ENCODE measurements at places on chromosomes 3 and 15.

DNA sequence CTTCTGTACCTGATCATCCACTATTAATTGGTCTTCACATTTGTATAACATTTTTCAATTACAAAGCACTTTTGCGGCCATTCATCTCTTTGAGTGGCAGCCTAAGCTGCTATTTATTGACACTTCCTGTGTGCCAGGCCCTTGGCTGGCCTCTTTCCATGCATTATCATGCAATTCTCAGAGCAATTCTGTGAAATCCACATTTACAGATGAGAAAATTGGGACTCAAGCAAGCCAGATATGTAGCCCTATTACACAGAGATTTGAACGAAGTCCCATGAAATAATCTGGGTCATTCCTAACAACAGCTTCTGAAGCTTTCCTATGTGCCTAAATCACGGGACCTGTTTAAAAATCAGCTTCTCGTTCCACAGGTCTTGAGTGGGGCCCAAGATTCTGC is 17.4 kb downstream of the SLC6A1 start:
- DNase-seq: no peak

DNA sequence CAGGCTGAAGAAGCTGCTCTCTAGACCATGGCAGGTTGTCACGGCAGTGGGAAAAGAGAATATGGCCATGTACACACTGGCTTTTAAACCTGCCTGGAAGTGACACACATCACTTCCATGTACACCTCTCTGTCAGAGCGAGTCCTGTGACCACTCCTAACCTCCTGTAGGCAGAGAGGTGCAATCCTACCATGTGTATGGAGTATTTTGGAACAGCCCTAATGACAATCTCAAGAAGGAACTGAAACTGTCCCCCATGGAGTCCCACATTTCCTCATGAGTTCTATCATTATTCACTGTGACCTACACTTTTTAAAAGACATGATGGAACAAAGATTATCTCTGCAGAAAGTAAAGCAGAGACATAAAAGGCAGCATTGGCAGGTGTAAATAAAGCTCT is 153.4 kb upstream of the PFN2 start:
- no peak for DNase-seq

- no peak for DNase-seq
Observed at GRCh38 chr3:140091143-140091542, 156.2 kb downstream of the CLSTN2 start.

GRCh38 chr3:136630915-136631314 is 121.3 kb downstream of the STAG1 start:
- no peak for DNase-seq

DNA sequence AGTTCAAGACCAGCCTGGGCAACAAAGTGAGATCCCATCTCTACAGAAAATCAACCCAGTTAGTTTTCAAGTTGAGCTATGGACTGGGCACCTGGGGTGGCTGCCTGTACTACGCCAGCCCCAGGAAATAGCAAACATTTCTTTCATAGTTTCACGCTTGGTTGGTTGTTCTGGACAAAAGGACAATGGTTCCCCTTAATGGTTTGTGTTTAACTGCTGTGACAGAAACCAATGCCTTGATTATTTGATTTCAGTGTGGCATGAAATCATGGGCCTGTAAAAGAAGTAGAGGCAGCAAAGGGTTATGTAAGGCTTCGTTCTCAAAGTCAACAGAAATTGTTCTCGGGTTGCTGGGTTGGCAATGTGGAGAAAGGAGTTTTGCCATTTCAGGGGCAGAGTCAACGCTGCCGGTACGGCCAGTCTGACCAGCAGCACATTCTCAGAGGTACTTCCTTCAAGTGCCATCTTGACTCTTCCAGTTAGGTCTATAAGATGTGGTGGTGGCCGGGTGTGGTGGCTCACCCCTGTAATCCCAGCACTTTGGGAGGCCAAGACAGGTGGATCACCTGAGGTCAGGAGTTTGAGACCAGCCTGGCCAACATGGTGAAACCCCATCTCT is 12.7 kb downstream of the LCMT2 start:
- no peak for DNase-seq

- no peak for DNase-seq
Observed at GRCh38 chr3:51243924-51244323, 141.2 kb upstream of the MANF start.

GRCh38 chr3:105137911-105138310 is 228.8 kb upstream of the ALCAM start:
- no peak for DNase-seq

DNA sequence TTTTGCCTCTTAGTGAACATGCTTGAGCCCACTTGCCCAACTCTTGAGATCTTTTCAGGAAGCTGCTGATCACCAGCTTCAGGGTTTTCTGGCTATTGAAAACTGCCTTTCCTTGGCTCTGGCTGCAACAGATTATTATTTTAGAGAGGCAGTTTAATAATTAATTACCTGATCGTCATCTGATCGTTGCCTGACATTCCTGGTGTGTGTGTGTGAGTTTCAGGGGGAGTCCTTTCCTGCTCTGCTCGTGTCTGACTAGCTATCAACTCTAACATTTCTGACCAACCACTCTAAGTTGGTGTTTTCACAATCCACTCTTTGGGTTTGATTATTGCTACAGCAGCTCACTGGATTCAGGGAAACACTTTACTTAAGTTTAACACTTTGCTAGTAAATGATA is 84.3 kb upstream of the SPATA16 start:
- DNase-seq: no peak

GRCh38 chr3:177470197-177470941 is 273.1 kb upstream of the TBL1XR1 start:
- DNase-seq: no peak

- no peak for DNase-seq
Observed at GRCh38 chr15:74982183-74982582, 13.2 kb upstream of the SCAMP5 start.

DNA sequence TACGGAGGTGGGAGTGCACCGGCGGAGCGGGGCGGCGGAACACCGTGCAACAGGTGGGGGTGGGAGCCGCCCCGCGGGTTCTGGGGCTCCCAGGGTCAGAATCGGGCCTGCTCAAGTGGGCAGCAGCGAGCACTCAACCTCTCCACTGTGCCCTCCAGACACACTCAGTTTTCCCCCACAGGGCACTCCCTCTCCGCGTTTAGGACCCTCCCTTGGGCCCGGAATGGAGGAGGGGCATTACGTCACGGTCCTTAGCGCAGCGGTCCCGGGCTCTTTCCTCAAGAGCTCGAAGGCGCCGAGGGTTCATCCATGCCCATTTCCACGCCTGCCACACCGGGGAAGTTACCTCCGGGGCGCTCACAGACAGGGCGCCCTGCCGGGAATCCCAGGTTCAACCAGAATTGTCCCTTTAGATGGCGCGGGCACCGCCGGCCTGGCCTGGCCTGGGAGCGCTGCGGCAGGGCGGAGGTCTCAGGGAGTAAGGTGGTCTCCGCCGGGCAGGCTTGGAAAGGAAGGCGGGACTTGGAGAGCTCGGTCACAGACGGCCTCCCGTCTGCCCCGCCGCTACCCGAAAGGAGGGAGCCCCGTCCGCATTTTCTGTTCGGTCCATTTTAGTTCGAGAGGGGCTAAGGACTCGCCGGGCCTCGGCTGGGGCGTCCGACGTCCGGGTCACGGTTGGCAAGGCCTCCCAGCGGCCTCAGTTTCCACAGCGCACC is 5.1 kb downstream of the RNU6-1 start:
- DNase-seq: no peak

GRCh38 chr3:196082619-196082971 is 705 bp upstream of the TFRC start:
- DNase-seq: no peak

DNA sequence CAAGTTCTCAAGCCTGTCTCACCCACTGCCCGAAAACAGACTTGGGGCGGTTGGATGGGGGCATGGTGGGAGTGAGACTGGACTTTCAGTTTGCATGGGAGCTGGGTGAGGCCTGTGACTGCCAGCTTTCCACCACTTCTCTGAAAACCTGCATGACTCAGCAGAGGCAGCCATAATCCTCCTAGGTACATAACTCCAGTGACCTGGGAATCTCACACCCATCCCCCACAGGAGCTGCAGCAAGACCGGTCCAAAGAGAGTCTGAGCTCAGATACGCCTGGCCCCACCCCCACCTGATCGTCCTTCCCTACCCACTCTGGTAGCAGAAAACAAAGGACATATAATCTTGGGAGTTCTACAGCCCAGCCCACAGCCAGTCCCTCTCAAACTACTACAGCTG is 107.2 kb downstream of the NSMCE3 start:
- DNase-seq: no peak

GRCh38 chr3:3443482-3443881 is 264.0 kb upstream of the CRBN start:
- no peak for DNase-seq

GRCh38 chr3:190014940-190015339 is 105.8 kb downstream of the P3H2 start:
- DNase-seq: no peak

DNA sequence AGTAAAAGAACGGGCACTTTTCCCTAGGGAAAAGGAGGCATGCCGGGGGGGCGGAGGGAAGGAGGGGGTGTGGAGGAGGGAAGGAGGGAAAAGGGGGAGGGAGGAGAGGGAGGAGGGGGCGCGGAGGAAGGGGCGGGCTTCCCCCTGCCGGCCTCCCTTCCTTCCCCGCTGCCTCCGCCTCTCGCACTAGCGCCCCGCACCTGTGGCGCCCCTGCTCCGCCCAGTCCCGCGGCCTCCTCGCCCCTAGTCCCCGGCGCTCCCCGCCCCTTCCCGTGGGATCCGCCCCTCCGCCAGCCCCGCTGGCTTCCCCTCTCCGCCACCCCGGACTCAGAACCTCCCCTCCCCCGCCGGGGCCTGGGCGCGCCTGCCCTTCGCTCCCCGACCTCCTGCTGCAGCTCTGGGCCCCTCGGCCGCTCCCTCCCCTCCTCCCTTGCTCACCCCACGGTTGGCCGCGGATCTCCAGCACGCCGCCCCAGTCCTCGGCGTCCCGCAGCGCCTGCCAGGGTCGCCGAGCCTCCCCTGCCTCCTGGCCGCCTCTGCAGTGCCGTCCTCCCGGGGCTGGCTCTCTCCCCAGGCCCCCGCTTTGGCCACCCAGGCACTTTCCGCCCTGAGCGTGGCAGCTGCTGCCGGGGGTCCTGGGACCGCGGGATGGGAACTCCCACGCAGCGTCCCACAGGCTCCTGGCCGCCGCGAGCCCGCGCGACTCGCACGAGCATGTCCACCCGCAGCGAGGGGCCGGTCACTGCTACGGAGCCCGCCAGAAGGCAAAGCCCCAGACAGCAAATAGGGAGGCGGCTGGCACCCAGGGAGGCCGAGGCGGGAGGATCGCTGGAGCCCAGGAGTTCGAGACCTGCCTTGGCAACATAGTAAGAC is 147.4 kb downstream of the TJP1 start:
- no peak for DNase-seq

DNA sequence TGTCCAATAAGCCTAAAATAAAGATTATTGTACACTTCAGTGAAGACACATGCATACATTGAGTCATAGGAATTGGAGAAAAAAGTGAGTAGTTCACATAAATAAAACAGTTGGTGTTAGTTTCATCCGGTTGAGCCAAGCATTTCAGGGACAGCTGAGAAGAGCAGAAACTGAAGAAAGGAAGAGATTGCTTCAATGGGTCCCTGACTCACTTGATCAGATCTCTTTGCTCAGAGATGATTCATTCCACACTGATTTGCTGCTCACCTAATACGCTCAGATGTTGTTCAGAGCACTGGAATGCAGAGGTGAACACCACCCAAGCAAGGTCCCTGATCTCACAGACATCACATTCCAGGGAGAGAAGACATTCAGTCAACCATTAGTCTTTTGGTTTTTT is 93.7 kb downstream of the RAD18 start:
- DNase-seq: no peak

- DNase-seq: no peak
Observed at GRCh38 chr3:22366781-22367180, 615.8 kb upstream of the ZNF385D start.

GRCh38 chr15:77821188-77821958 is 188.7 kb upstream of the LINGO1 start:
- DNase-seq: peak; percentile 60

Data from right atrium auricular region (tissue), 2 donors.